Gastrocnemius medialis (tissue), 4 donors: ENCODE measurements at places on chromosomes 3 and 15.
A peak's percentile ranks its signal among the peaks of the same experiment; 100 is the strongest.

DNA sequence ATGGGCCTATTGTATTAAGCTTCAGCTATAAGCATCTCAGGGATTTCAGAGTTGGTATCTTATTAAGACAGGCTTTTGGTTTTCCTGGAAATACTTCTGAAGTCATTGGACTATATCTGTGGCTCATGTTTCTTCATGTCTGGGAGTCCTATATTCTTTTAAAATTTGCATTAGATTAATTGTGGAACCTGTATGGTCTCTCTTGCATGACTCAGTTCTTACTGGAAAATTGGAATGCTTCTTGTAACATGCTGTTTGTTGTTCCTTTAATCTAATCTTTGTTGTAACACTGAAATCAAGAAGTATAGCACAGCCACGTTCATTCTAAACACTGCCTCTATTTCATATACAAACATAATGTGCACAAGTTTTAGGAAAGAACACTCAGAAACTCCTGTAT is 208.1 kb downstream of the RBMS3 start:
- DNase-seq, result no peak

GRCh38 chr15:101181349-101181748 is 70.5 kb downstream of the CHSY1 start:
- DNase-seq, result no peak

DNA sequence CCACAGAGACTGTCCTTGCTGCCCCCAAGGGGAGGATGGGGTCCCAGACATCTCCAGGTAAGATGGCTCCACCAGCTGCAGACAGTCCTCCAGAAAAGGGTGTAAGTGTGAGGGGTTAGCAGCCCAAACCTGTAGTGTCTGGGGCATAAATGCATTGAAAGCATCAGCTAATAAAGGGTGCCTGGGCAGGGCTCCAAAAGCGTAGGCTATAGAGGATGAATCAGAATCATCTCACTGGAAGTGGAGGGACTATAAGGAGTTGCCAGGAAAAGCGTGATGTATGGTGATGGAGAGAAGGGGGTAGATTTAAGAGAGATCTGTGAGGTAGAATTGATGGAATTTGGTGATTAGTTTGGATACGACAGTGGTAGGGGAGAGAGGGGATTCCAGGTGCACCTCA is 79.9 kb upstream of the ONECUT1 start:
- DNase-seq, result no peak

GRCh38 chr3:155325263-155325835 is 31.9 kb upstream of the STRIT1 start:
- no peak for DNase-seq

GRCh38 chr3:62024882-62025281 is 348.5 kb downstream of the FEZF2 start:
- no peak for DNase-seq

DNA sequence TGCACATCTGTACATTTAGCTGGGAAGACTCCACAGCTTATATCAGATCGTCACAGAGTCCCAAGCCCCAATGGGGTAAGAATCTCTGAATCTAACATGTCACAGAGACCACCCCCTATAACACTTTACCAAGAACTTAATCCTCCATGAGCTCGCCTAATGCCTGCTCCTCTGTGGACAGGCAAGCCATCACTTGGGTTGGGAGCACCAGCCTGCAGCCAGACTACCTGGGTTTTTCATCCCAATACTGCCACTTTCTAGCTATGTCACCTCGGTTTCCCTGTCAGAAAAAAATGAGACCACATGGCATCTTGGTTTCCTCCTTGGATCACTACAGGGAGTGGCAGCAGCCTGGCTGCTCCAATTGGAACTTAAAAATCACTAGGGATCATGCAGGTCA is 277.9 kb upstream of the TLE3 start:
- DNase-seq, result no peak

GRCh38 chr3:137572931-137573330 is 191.2 kb upstream of the SOX14 start:
- no peak for DNase-seq

DNA sequence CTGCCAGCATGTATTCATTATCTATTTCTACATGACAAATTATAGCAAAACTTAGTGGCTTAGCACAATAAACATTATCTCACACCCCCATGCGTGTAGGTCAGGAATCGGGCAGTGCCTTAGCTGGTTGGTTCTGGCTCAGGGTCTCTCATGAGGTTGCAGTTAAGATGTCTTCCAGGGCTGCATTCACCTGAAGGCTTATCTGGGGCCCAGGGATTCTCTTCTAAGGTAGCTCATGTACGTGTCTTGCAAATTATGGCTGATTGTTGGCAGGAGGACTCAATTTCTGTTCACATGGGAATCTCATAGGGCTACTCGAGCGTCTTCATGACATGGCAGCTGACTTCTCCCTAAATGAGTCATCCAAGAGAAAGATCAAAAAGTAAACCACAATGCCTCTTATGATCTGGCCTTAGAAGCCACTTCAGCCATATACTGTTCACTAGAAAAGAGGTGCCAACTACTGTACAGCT is 42.9 kb upstream of the TSC22D2 start:
- DNase-seq, result no peak

- no peak for DNase-seq
These were observed 2.3 kb downstream of the B3GNT5 start for GRCh38 chr3:183255348-183255730.

DNA sequence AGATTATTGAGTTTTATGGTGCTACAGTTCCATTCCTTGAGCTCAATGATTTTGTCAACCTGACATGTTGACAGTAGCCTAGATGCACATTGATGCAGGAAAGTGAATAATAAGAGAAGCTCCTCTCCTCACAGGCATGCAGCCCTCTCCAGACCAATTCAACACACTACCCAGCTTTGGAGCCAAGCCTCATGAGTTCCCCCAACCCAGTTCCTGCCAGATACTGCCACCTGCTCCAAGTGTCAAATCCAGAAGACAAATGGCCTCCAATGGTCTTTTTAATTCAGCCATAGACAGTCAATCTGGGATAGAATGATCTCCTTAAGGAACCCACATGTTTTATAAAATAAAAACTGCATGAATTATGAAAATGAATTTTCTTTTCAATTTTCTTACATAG is 83.7 kb upstream of the ARHGEF3 start:
- no peak for DNase-seq

GRCh38 chr3:194333981-194334320 is 17.2 kb downstream of the CPN2 start:
- no peak for DNase-seq

DNA sequence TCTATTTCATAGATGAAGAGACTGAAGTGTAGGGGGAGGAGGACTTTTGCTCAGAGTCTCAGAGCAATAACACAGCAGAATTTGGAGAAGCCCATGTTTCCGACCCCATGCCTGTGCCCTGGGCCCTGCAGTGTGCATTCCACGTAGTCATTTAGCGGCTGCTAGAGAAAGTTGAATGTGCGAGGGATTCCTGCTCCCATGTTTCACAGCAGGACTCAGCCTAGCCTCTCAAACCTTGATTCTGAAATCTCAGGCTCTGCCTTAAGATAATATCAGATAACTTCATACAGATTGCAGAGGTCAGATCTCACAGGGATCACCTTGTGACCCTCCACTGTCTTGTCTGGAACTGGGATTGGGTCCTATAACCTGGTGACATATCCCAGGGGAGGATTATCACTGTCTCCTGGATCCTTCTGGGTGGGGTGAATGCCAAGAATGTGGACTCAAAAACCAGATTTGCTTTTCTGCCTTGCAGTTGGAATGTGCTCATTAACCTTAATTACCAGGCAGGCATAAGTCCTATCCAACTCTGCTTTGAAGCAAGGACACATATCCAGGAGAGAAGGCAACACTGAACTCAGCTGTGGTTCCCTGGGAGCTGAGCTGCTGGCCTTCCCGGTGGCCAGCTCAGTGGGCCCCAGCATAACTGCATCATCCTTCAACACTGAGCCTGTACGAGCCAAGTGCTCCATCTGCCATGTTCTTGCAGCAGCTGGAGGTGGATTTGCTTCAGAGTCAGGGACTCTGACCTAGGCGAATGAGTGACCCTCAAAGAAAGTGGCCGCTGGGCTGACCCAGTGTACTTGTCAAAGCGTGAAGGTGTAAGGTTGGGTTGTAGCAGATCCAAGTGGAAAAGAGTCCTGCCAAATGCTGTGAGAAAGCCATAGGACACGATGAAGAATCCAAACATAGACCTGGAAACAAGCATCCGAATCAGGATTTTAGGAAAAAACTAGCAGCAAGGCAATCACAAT is 43.0 kb downstream of the CTXND1 start:
- DNase-seq, result no peak

DNA sequence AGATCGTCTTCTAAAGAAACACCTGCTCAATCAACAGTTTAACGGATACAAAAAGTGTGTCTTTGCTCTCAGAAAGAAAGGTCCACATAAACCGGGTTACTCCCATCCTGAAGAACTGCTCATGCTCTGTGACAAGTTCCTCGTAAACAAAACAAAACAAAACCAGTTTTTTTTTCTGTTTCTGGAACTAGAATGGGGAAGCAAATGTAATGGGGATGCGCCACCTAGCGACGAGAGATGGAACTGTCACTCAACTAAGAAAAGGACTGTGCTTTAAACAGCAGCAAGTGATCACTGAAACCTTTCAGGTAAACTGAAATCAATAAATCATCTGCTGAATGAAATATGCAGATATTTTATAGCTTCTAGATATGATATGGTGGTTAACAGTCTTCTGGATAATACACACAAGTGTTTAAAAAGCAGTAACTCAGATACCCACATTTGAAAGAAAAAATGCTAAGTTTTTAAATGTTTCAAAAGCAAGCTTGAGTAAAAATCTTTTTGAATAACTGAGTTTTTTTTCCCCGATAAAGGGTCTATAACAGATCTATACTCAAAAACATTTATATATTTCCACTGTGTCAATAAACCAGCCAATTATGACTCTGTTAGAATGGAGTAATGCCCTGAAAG is 10.9 kb downstream of the TM2D3 start:
- DNase-seq, result peak; percentile 61

DNA sequence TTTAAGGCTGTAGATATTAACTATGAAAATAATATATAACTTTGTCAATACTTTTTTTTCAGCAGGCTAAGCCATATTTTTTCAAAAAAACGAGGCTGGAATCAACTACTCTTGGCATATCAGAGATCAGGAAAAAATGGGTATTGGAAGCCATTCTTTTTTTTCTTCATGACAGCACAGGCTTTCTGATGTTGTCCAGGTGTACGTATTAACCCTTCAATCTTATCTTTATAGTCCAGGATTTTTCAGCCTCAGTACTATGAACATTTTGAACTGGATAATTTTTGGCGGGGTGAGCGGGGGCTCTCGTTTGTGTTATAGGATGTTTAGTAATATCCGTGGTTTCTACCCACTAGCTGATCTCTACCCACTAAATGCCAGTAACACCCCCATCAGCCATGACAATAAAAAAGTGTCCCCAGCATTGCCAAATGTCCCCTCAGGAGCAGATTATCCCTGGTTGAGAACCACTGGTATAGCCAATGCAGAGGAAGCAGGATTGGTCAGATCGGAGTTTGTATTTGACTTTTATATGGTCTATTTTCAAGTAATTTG is 52.0 kb downstream of the PLCL2 start:
- no peak for DNase-seq

- no peak for DNase-seq
These were observed 10.7 kb upstream of the ABTB1 start for GRCh38 chr3:127662001-127662469.

GRCh38 chr3:51559961-51560360 is 21.4 kb downstream of the RAD54L2 start:
- DNase-seq, result no peak

DNA sequence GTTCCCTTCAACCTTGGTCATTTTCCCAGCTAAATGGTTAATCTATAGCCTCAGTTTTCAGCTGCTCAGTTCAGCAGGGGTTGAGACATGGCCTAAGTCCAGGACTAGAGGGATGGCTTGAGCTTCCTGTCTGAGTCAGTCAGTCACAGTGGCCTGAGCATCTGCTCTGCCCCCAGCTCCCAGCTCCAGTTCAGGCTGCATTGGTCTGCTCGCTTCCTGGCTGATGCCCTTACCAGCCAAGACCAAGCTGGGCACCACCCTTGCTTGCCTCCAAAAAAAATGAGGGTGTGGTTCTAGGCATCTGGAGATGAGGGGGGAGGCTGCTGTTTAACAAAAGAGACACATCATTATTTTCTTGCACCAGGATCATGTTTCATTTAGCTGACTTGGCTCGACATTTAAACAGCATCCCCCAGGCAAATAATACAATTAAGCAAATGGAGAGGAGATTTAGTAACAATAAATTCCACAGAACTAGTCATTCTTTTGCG is 70.7 kb downstream of the WNT5A start:
- DNase-seq, result no peak

GRCh38 chr3:136075218-136075808 is 109.8 kb downstream of the PPP2R3A start:
- DNase-seq, result peak; percentile 55

DNA sequence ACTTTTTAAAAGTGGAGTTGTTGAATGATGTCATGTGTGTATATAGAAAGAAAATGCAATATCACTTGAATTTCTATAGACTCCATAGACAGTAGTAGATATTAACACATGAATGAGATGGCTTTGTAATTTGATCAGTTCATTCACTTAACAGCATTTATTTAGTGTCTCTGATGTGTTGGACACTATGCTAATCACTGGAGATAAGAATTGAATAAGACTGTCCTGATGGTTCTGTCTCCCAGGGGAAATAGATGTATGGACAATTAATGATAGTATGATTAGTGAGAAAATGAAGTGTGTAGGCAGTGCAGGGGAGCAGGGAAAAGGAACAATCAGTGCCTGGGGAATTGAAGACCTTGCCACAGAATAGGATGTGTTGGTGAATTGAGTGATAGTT is 72.9 kb downstream of the RIOX2 start:
- DNase-seq, result no peak

DNA sequence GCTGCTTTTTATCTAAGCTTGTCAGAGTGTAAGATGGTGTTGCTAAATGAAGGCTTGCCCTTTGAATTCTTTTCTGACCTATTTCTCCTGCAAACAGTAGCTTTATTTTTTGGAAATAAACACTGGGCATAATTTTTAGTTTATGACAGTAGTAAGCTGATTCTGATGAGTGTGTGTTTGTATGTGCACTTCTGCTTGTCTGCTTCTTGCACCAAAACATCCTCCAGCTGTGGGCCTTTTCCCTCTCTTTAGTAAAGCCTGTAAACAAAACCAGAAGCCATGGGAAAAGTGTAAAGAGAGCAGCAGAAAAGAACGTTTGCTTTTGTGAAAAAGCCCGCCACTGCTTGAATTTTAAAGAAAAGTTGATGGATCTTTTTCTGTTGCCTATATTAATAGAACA is 136.4 kb upstream of the IL12A start:
- DNase-seq, result no peak

DNA sequence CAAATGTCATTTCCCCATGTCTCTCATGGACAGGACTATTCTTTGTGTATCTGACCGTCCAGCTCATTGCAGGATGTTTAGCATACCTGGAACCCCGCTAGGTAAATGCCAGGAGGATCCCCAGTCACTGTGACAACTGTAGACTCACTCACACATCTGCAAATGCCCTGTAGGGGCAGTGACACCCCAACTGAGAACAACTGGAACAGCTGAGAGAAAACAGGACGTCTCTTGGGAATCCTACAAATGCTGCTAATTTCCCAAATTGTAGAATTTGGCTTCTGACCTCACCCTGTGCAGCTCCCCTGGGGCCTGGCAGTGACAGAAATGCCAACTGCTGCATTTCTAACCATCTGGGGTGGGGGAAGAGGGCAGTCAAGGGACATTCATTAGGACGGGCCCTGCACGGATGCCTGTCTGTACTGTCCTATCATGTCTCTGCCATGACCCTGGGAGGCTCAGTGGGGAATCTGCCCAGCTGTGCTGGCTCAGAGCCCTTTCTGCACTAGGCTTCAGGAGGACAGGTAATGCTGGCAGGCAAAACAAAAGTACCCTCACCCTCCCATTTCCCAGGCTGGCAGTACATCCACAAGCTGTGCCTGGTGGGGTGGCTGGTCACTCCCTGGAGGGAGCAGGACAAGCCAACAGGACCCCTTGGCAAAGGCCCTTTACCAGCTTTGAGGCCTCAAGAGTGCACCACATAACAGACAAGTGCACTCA is 30.4 kb downstream of the RAB6B start:
- no peak for DNase-seq
